Activated CD4-positive, alpha-beta T cell treated with anti-CD3 and anti-CD28 coated beads, Interleukin-2, amount 10 ng/mL, durations not matched to agents 7 days and 5 days (primary cell): ENCODE measurements at places on chromosomes 7 and 10.

- H3K4me1 ChIP-seq = no peaks in the 10 kb centered on the region
- H3K4me3 ChIP-seq = no peak overlapping the region
- no peak for DNase-seq
- H3K27ac ChIP-seq = no peak overlapping the region
- H3K27me3 ChIP-seq = no peaks in the 10 kb centered on the region
Measured at GRCh38 chr10:132205650-132206376, 19.1 kb downstream of the DPYSL4 start.

DNA sequence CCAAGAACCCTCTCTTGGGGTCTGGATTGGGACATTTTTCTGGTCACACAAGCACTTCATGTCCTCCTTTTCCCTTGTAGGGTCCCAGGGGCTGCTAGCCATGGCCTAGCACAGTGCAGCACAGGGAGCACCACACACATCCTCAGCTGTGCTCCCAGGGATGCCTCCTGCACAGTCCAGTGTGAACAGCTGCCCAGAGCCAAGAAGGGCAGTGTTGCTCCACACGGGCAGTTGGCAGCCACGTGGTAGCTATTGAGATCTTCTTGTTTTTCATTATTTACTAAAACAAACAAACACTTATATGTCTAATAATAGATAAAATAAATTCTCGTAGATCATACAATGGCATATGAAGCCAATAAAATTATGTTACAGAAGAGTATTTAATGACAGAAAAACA, 13.9 kb upstream of the LANCL2 start:
- no peak overlapping the region for H3K27ac ChIP-seq
- no peak overlapping the region for H3K4me3 ChIP-seq
- DNase-seq = no peak
- peaks cover 10% of the 10 kb centered on the region for H3K4me1 ChIP-seq
- H3K27me3 ChIP-seq = peaks cover 12% of the 10 kb centered on the region

- H3K4me3 ChIP-seq = no peak overlapping the region
- no peaks in the 10 kb centered on the region for H3K27me3 ChIP-seq
- no peak for DNase-seq
- no peaks in the 10 kb centered on the region for H3K4me1 ChIP-seq
- H3K36me3 ChIP-seq = no peaks in the 10 kb centered on the region
- H3K27ac ChIP-seq = no peak overlapping the region
Measured at GRCh38 chr10:93208717-93209464, 135.2 kb downstream of the CYP26A1 start.

GRCh38 chr10:60666221-60666620, 112.1 kb upstream of the CDK1 start:
- no peak overlapping the region for H3K4me3 ChIP-seq
- H3K27me3 ChIP-seq = no peaks in the 10 kb centered on the region
- no peak overlapping the region for H3K27ac ChIP-seq
- peaks cover 25% of the 10 kb centered on the region for H3K4me1 ChIP-seq
- DNase-seq = no peak
- peaks cover 2% of the 10 kb centered on the region for H3K36me3 ChIP-seq

- no peaks in the 10 kb centered on the region for H3K27me3 ChIP-seq
- H3K4me1 ChIP-seq = no peaks in the 10 kb centered on the region
- H3K36me3 ChIP-seq = no peaks in the 10 kb centered on the region
- no peak overlapping the region for H3K27ac ChIP-seq
- DNase-seq = no peak
- H3K4me3 ChIP-seq = no peak overlapping the region
Measured at GRCh38 chr10:105192861-105193260, 551.8 kb downstream of the SORCS3 start.

DNA sequence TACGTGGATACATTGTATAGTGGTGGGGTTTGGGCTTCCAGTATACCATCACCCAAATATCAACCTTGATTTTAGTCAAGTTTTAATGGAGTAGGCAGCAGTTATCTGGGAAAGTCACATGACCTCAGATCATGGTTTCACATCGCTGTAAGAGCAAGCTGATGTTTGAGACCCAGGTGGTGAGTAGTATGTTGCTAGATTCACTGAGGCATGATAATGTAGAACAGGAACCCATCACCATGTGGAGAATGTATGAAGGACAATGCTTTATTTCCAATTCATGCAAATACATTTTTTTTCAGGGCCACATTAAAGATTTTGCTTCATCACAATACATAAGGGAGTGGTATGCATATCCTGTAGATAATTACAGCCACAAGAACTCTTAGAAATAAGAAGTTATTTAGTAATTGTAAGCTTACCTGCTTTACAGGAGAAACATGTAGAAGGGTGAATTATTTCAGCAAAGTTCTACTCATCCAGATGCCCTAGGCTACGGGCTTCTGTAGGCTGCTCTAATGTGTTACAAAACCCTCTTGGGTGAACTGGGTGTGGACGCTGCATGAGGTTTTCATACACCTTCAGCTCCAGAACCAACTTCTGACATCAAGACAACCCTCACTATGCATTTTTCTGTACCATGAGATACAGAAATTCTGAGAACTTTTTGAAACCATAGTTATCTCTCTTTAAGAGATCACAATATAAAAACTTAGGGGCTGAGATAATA, 27.6 kb upstream of the LAMB4 start:
- H3K36me3 ChIP-seq = no peaks in the 10 kb centered on the region
- DNase-seq = no peak
- H3K27ac ChIP-seq = no peak overlapping the region
- H3K4me1 ChIP-seq = no peaks in the 10 kb centered on the region

DNA sequence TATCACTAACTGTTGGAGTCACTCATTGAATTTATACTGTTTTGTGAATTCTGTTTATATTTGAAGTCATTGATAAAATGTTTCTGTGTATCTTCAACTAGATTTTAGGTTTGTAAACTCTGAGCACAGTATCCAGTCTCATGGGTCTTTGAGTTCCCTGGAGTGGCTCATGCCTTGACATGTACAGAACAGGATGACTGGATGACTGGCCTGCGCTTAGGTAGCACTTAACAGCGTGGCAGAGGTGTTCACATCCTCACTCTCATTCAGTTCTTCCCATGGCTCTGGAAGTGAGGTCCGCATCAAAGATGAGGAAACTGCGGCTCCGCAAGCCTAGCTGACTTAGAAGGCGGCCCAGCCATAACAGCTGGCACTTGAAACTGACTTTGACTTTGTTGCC, 576.9 kb downstream of the SUGCT start:
- H3K36me3 ChIP-seq = no peaks in the 10 kb centered on the region
- H3K4me3 ChIP-seq = no peak overlapping the region
- H3K4me1 ChIP-seq = peaks cover 2% of the 10 kb centered on the region
- DNase-seq = no peak

DNA sequence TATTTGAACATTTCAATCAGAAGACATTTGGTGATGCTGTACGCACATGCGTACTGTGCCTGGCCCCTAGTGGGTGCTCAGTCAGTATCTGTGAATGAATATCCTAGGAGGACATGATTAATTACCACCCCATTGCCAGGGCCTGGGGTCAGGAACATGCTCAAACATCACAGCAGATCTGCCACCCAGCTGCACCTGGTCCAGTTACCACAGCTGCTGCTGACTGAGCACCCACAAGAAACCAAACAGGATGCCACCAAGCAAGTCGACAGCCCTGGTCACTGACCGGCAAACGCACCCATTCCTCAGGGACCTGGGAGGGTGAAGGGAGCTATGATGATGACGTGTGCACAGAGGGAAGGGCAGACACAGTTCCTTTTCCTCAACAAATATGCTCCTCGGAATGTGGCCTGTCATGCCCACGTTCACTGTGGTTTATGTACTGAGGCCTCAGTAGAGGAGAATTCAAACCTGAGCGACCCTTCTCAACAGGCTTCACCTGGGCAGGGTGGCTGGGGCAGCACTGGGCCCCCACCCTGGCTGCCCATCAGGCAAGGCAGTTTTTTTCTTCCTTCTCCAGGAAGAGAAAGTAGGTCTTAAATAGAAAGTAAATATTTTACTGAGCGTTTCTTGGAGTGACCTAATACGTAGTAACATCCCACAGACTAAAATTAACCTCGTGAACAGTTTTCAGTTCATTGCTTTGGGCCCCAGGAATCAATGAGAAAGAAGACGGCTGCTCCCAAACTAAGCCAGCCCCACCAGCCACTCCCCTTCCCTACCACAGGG, 13.4 kb downstream of the CTBP2 start:
- no peak overlapping the region for H3K4me3 ChIP-seq
- no peaks in the 10 kb centered on the region for H3K4me1 ChIP-seq
- no peaks in the 10 kb centered on the region for H3K36me3 ChIP-seq
- H3K27ac ChIP-seq = no peak overlapping the region
- no peak for DNase-seq

DNA sequence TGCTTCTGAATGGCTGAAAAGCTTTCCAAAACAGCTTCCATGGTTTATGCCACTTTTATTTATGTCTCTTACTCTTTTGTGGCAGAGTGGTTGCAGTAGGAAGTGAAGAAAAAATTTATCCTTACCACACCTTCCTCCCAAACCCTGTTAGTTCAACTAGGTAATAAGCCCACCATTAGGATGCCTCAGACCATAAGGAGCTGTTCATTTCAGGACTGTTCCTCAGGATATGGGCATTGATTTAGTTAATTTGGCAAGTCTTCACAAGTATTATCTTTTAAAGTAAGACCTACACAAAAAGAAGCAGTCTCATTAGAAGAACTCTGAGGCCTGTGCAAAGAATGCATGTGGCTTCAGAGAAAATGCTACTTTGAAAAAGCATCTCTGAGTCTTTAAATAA, 82.9 kb upstream of the PDLIM1 start:
- H3K36me3 ChIP-seq = no peaks in the 10 kb centered on the region
- no peak overlapping the region for H3K27ac ChIP-seq
- H3K4me1 ChIP-seq = peaks cover 5% of the 10 kb centered on the region
- no peak for DNase-seq
- H3K27me3 ChIP-seq = peaks cover 36% of the 10 kb centered on the region

DNA sequence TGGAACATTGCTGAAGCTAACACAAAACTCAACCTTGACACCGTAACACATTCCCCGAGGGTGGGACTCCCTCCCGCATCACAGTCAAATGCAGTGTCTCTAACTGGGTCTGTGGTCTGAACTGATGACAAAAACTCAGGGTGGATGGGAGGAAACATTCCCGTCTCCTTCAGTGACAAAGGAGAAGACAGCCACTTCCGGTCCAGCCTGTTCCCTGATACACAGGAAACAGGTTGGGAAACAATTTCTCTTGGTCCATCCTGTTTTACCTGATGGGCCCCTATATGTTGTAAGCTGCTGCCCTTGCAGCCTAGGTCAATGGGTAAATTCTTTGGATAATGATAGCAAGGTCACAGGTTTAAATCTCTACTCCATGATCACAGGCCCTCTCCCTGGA, 20.4 kb downstream of the SLC13A4 start:
- H3K4me1 ChIP-seq = no peaks in the 10 kb centered on the region
- no peaks in the 10 kb centered on the region for H3K36me3 ChIP-seq
- H3K27ac ChIP-seq = no peak overlapping the region
- H3K27me3 ChIP-seq = no peaks in the 10 kb centered on the region

- no peak overlapping the region for H3K4me3 ChIP-seq
- H3K27ac ChIP-seq = peak overlapping the region; percentile 22
- H3K27me3 ChIP-seq = no peaks in the 10 kb centered on the region
- no peaks in the 10 kb centered on the region for H3K36me3 ChIP-seq
Measured at GRCh38 chr10:71882813-71883659, 32.0 kb upstream of the PSAP start.

DNA sequence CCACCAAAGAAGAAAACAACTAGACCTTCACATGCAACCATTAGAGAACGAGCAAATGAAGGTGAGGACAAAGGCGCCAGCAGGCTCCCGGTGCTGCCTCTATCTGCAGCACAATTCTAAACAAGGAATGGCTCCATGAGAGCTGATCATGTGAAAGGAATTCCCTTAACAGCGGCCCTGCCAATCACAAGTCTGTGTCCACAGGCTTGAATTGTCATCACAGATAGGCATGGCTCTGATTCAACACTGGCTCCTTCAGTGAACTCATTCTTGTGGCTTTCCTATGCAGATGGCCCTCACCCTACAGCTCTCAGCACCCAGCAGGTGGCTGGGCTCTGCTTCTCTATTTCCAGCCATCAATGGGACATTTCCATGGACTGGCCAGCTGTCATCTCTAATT, 36.2 kb downstream of the LAMB1 start:
- H3K36me3 ChIP-seq = no peaks in the 10 kb centered on the region
- H3K4me1 ChIP-seq = no peaks in the 10 kb centered on the region
- no peaks in the 10 kb centered on the region for H3K27me3 ChIP-seq
- no peak for DNase-seq
- H3K4me3 ChIP-seq = no peak overlapping the region
- H3K27ac ChIP-seq = no peak overlapping the region

GRCh38 chr7:15555381-15555859, 6.4 kb downstream of the AGMO start:
- no peak overlapping the region for H3K4me3 ChIP-seq
- no peaks in the 10 kb centered on the region for H3K36me3 ChIP-seq
- no peak overlapping the region for H3K27ac ChIP-seq

DNA sequence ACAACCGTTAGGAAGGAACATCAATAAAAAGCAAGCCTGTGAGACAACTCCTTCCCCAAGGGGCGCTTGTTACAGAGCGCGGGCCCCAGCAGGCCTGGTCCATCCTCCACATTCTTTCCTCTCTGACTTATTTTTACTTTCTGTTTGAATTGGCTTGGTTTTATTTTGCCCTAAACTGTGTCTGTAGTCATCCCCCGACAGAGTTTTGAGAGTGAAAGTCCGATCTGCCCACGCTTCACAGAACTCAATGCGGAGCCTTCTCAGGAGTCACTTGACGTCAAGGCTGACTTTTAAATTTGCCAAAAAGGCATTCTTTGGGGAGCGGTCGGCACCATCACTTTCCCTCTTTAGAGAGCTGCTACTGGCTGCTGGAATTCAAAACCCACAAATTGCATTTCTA, 150.1 kb upstream of the KLF6 start:
- H3K36me3 ChIP-seq = peaks cover 33% of the 10 kb centered on the region
- peaks cover 56% of the 10 kb centered on the region for H3K4me1 ChIP-seq
- H3K27ac ChIP-seq = peak overlapping the region; percentile 93
- DNase-seq = peak; percentile 58

DNA sequence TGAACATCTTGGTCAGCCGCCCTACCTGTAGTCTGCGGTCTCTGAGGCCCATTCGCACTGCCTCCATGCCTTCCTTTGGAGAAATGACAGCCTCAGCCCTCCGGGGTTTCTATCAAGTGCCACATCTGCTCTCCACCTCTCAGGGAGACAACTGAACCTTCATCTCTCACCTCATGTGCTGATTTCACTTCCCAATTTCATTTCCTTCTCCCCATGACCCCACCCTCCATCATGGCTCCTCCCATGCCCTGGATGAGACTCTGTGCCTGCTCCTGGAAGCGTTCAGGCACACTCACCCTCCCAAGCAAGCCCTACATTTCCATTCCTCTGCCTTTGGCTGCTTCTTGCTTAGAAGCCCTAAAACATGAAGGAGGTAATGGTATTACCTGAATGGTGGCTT, 7.8 kb upstream of the SCD start:
- H3K4me3 ChIP-seq = no peak overlapping the region
- H3K36me3 ChIP-seq = no peaks in the 10 kb centered on the region
- no peak for DNase-seq
- peaks cover 9% of the 10 kb centered on the region for H3K27me3 ChIP-seq

DNA sequence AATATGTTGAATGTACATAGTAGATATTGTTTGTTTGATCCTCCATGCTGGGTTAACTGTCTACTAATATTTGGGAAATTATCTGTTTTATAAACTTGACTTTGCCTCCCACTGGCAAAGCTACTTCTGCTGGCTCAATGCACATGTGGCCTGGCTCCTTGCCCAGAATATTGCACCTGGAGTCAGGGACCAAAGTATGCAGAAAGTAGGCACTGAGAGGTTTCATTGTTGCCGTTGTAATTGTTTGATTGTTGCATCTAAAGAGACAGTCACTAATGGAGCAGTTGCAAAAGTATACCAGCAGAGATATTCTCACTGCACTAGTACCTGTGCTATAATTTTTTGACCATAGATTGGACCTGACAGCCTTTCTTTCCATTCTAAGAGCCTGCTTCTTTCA, 137.8 kb upstream of the CNTNAP2 start:
- no peaks in the 10 kb centered on the region for H3K27me3 ChIP-seq
- no peak overlapping the region for H3K27ac ChIP-seq
- H3K4me3 ChIP-seq = no peak overlapping the region
- no peaks in the 10 kb centered on the region for H3K4me1 ChIP-seq
- no peaks in the 10 kb centered on the region for H3K36me3 ChIP-seq
